ENCODE measurements at places on chromosomes 7 and 10. TPM values are rescaled to one million over a fixed set of nuclear protein-coding genes. Genes with fewer than 3 reads are reported as not detected.

The CALML5 gene
- not detected for total RNA-seq

The KLF14 gene
- not detected for total RNA-seq

The MGAM2 gene
- not detected for total RNA-seq

The AIFM2 gene
- 3.3 TPM for total RNA-seq

The SRRM3 gene
- not detected for total RNA-seq

The ASB10 gene
- not detected for total RNA-seq

The CYP3A4 gene
- total RNA-seq: not detected

The SPDYE11 gene
- not detected for total RNA-seq

The AKR1C8 gene
- total RNA-seq: not detected

The FRA10AC1 gene
- 24.5 TPM for total RNA-seq

The NPS gene
- not detected for total RNA-seq

The CCDC3 gene
- 0.14 TPM for total RNA-seq

The SPDYE16 gene
- not detected for total RNA-seq

The ACHE gene
- total RNA-seq: not detected

The ATG9B gene
- total RNA-seq: 4.0 TPM

The TUBB8 gene
- total RNA-seq: not detected

The DNMBP gene
- total RNA-seq: 2.4 TPM

The KAZALD1 gene
- 0.62 TPM for total RNA-seq

The ZNF25 gene
- total RNA-seq: 7.6 TPM

The CYP26C1 gene
- total RNA-seq: not detected

The SAMD9 gene
- total RNA-seq: 2.9 TPM

The DPYSL4 gene
- total RNA-seq: 10.8 TPM

The MEOX2 gene
- total RNA-seq: not detected

The PDE1C gene
- not detected for total RNA-seq

The ZNF746 gene
- total RNA-seq: 11.8 TPM

The C7orf25 gene
- total RNA-seq: 2.0 TPM

The MCM10 gene
- total RNA-seq: 81.1 TPM

The CALHM3 gene
- total RNA-seq: not detected

The CCDC146 gene
- 0.49 TPM for total RNA-seq

The TMEM139 gene
- 0.74 TPM for total RNA-seq

The H2BK1 gene
- total RNA-seq: not detected

The CPVL gene
- not detected for total RNA-seq

The SBDS gene
- total RNA-seq: 46.0 TPM

The CNTNAP2 gene
- 0.14 TPM for total RNA-seq

The COBL gene
- total RNA-seq: not detected

All from activated naive CD4-positive, alpha-beta T cell treated with anti-CD3 and anti-CD28 coated beads for 36 hours (primary cell).